Activated naive CD8-positive, alpha-beta T cell treated with anti-CD3 and anti-CD28 coated beads, Interleukin-2, amount 10 ng/mL, durations not matched to agents 7 days and 5 days (primary cell): ENCODE measurements at places on chromosomes 4 and X. TPM values are rescaled to one million over a fixed set of nuclear protein-coding genes. Genes with fewer than 3 reads are reported as not detected.

DNA sequence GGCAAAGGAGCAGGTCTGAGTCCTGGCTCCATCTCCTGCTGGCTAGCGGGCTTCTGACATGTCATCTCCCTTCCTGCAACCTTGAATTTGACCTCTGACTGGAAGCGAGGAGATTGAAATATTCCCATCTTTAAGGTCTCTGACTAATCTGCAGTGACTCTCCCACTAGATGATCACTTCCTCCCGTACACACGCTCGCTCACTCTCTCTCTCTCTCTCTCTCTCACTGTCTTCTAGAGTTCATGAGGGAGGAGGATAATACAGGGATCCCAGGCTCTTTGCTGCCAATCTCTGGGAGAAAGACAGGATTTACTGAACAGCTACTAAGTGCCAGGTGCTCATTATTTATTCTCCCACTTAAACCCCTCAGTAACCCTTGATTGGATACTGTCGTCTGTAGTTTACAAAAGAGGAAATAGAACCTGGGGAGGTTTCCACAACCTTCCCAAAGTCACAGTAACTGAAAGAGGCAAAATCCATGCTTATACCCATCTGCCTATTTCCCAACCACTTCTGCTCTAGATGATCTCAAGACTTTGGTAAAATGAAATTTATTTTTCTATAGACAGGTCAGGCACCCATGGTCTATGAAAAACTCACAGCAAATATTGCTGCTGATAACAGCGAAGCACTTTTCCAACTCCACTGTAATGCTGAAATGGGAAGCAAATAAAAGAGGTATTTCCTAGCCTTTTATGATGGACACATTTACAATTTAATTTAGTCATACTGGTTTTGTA is 193.5 kb upstream of the C1QTNF7 start:
- DNase-seq, result no peak

GRCh38 chr4:86917212-86918039 is 17.4 kb upstream of the AFF1 start:
- no peak for DNase-seq

GRCh38 chr4:82482387-82482786 is 52.0 kb downstream of the ENOPH1 start:
- DNase-seq, result no peak

GRCh38 chrX:12443534-12444098 is 305.3 kb downstream of the FRMPD4 start:
- DNase-seq, result no peak

DNA sequence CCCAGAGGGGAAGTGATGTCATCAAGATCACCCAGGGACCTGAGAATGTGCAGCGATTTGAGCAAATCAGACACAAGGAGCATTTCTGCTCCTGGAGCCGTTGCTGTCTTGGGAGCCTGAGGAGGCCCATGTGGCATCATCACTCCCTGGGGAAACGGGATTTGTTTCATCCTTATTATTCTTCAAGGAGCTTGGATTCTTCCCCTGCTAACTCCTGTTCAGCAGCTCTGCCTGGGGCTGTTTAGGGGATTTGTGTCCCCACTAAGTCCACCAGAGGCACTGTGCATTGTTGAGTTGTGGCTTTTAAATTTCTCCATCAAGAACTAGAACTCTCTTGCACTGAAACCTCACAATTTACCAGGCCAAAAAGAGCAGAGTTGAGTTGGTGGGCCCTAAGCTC is 104.2 kb upstream of the MSX1 start:
- DNase-seq, result no peak

- no peak for DNase-seq
These were observed at the start of gene QRFPR for GRCh38 chr4:121380776-121381462. TSS of gene QRFPR (minus strand) at chr4:121381018. CDS start at chr4:121380647, 371 bp downstream.

- DNase-seq, result no peak
These were observed 71.4 kb downstream of the RTL5 start for GRCh38 chrX:72060196-72060920.

GRCh38 chr4:1998296-1998695 is 10.5 kb downstream of the NELFA start:
- no peak for DNase-seq

GRCh38 chrX:22486296-22486695 is 213.6 kb downstream of the CBLL2 start:
- no peak for DNase-seq

GRCh38 chr4:185282968-185283367 is 73.6 kb downstream of the SNX25 start:
- DNase-seq, result no peak

DNA sequence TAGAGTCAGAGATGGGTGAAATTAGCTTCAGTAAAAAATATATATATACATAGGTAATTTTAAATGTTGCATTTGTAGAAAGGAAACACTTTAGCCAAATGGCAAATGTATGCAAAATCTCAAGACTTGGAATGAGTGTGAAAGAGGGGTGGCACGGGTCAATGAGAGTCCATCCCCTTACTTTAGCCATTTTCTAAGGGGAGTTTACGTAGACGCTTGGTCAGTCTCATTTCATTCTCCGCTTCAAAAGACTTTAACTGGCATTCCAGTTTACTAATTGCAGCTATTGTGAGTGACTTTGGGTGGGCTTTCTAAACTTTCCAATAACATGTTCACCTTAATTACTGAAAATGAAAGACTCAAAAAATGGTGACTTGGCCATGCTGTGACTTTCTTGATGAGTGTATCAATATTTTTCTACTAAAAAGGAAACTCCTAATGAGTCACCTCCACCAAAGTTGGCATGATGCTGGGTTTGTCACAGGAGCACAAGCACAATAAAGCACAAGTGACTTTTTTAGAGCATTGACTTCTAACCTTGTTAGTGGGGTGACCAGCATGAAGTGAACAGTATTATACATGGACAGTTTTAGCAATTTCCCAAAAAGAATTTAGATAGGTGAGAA is 356.0 kb upstream of the RASGEF1B start:
- no peak for DNase-seq

- no peak for DNase-seq
These were observed 270.3 kb upstream of the CTSO start for GRCh38 chr4:156223985-156224384.

GRCh38 chr4:70544279-70544868 is 26.0 kb downstream of the AMTN start:
- DNase-seq, result no peak

DNA sequence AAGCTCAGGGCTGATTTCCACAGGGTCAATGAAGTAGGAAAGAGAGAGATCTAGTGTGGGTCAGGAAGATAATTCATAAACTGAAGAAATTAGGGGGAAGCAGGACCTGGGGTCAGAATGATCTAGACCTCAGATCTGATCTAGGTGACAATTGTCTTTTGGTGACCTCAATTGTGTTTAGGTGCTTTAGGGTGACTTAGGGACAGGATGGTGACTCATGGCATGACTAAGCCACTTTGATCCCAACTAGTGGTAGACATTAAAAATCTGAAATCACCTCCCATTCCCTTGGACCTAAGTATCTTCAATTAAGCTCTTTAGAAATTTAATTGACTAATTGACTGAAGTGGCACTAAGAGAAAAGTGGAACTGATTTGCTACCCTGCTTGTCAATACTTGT is 36.7 kb upstream of the GRXCR1 start:
- no peak for DNase-seq

- no peak for DNase-seq
These were observed 26.0 kb downstream of the ADH4 start for GRCh38 chr4:99117876-99118693.

DNA sequence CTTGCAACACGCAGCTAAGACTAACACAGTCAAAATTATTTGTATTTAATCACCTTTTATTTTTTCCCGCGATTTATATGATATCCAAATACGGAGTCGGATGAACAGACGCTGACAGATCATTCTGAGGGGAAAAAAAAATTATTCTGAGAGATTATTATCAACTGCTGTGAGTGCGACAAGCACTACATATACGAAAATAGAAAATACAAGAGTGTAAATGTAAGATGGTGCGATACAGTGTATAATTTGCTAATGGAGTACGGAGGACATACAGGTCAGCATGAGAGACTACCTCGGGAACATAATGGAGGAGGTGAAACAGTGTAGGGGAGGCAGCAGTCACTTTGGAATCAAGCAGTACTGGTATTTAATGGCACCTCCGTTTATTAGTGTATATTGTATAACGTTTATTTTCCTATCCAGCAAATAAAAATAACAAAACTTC is 2.8 kb upstream of the LIN54 start:
- no peak for DNase-seq

DNA sequence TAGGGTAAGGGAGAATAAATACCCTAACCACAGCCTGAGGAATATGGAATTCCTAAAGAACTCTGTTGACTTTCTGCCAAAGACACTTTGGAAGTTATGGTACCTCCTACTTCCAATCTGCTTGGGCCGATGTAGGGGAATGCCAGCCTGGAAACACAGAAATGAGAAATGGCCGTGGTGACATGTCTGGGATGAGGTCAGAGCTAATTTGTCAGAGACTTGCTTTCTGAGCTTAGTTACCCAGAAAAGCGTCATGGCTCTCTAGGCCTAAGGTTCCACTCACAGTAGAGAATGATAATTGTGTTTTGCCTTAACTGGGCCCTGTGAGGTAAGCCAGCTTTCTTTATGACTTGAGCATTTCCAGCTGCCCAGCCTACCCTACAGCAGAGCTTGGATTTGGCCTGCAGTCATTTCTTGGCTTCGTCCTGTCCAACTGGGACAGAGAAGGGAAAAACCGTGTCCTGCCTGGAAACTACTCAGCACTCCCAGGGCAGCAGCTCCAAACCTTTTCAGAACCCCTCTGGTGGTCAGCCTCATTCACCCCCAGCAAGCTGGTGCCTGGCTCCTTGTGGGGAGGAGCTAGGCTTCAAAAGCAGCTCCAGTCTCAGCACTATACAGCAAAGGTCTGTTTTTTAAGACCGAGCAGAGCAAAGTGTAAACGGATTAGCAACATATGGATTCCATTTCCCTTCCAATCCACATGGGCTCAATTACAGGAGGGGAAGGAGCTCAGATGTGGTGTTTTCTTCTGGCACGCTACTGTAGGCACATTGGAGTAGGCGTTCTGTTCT is 92.3 kb downstream of the RLIM start:
- DNase-seq, result no peak

DNA sequence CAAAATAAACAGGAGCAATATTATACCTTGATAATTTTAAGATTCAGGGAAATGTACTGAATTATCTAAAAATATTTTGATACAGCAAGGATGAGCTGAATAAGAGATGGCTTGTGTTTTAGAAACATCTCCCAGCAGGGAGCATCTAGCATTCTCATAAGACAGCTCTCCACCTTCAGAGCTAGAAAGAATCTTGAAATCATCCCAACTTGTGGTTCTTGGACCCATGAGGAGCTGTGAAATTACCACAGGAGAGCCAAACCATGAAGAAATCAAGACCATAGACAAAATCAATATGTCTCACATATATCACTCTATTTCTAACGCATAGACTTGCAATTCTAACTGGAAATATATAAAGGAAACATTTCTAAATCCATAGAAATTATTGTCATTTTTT is 210.6 kb upstream of the DKK2 start:
- no peak for DNase-seq

DNA sequence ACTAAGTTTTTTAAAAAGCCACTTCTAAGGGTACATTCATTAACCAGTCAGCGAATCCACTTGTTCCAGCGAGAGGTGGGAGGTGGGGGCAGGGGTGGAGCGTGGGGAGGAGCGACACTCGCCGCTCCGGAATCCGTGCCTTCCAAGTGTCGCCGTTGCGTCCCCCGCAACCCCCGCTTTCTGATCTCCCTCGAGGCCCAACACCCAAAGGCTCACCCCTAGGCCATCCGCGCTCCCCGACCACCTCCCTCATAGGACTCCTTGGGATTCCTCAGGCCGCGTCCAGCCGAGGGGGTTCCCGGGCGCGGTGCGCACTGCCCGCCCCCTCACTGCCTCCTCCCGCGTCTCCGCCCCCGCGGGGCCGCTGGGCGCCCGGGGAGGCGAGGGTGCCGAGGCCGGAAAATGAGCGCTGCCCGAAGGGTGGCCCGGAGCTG is 108.1 kb upstream of the STOX2 start:
- peak; percentile 32 for DNase-seq

DNA sequence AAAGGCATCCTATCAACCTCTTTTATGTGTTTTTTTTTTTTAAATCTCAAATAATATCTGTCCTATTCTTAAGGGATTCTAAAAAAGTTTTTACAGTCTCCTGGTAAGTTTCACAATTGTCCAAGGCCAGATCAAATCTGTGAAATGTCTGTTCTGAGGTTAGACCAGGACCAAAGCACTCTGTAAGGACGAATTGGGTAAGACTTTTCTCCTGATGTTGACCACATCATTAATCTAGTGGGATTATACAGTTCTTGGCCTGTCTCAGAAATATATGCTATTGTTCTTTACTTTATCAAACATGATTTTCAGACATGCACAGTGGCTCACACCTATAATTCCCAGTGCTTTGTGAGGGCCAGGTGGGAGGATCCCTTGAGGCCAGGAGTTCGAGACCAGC is 45.8 kb upstream of the TMEM131L start:
- DNase-seq, result no peak

DNA sequence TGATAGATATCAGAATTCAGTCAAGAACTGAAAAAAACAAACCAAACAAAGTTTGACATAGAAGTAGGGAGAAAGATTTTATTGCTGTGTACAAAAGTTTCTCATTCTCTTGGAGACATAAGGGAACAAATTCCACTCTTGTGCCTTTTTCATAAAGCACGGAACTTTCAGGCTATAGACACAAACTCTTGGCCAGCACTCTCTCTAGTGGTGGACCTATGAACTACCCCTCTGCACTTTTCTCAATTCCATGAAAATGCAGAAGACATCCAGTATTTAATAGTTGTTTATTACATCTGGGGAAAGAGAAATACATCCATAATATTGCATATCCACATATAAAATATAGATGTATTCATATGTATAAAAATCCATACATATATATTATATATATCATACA is 291.6 kb upstream of the HS3ST1 start:
- no peak for DNase-seq

- no peak for DNase-seq
These were observed 1222.2 kb downstream of the STIM2 start for GRCh38 chr4:28082686-28083390.

GRCh38 chr4:52244103-52244775 is 193.1 kb downstream of the SPATA18 start:
- no peak for DNase-seq

GRCh38 chr4:74320559-74321118 is 12.4 kb downstream of the EPGN start:
- peak; percentile 30 for DNase-seq

The COL4A6 gene
- total RNA-seq, result not detected

The NCAPG gene
- total RNA-seq, result 66.6 TPM

The RGN gene
- not detected for total RNA-seq

The BRS3 gene
- not detected for total RNA-seq

The GPR143 gene
- not detected for total RNA-seq

The EXOC1 gene
- total RNA-seq, result 37.5 TPM

The GAGE12F gene
- not detected for total RNA-seq

The PRKG2 gene
- 1.1 TPM for total RNA-seq

The TRIML2 gene
- not detected for total RNA-seq
